IPS DF 19.7 (cell line): ENCODE measurements at places on chromosomes 12 and 14.
A peak's percentile ranks its signal among the peaks of the same experiment; 100 is the strongest.

DNA sequence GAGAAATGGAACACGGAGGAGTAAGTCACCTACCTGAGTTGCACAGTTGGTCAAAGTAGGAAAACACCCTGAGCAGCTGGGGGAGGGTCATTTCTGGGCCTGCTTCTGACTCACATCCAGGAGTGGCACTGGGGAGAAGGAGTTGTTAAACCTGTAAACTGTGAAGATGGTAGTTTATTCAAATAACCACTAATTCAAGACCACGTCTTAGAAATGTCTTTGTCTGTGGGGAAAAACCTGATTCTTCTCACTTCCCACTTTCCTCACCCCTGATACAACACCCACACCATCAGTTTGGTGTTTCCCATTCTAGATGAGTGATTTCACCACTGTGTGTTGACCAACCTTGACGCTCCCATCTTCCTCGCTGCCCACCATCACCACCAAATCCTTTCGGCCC is 207.1 kb downstream of the ANO4 start:
- DNase-seq: no peak

DNA sequence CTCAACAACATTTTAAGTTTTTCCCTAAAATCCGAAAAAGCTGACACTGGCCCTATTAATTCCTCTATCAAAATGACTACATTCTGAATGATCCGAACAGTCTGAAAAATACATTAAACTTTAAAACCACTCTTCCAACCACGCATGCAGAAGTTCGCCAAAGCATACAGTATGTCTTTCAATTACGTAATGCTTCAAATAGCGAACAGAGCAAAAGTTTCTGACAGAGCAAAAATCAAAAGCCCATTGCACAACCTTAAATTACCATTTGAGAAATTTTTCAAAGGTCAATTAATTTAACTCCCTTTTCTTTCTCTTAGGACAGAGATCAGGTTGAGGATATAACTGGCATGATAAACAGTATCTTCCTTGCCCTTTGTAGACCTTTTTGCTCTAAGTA is 33.2 kb downstream of the LRIG3 start:
- no peak for DNase-seq

- no peak for DNase-seq
Observed at GRCh38 chr12:83092129-83092528, 405.4 kb downstream of the TMTC2 start.

DNA sequence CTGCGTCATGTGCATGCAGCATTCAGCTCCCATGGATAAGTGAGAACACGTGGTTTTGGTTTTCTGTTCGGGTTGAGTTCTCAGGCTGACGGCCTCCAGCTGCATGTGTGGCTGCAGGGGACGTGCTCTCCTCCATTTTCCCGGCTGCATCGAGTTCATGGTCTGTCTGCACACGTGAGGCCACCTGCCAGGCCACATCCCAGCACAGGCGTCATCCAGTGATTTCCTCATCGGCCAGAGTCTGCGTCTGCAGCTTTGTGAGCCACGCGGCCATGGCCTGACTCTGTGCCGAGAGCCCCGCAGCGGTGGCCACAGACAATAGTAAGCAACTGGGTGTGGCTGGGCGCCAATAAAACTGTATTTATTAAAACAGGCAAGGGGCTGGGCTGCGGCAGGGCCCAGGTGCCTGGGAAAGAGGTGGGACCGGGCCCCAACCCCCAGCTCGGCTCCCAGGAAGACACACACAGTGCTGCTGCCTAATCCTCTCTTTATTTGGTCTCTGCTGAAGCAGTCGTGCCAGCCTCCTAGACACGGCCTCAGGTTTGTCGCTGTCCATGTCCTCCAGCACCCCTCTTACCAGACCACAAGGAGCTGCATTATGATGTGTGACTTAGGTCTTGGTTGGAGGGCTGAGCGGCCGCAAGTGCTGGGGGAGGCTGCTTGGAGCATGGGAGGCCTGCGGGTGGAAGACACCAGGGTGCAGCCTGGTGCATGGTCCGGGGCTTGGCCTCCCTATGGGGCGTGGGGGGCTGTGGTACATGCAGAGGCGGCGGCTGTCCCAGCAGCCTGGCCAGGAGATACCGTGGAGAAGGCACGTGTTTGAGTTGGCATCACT is 52.0 kb downstream of the NOC4L start:
- DNase-seq: no peak

- DNase-seq: no peak
Observed at GRCh38 chr14:99663386-99664057, 18.6 kb downstream of the HHIPL1 start.

- no peak for DNase-seq
Observed at GRCh38 chr12:50101663-50102062, 2.1 kb upstream of the GPD1 start.

GRCh38 chr12:13011098-13011497 is 11.0 kb upstream of the HEBP1 start:
- DNase-seq: no peak

- DNase-seq: no peak
Observed at GRCh38 chr12:117202033-117202432, 11.8 kb upstream of the FBXO21 start.

DNA sequence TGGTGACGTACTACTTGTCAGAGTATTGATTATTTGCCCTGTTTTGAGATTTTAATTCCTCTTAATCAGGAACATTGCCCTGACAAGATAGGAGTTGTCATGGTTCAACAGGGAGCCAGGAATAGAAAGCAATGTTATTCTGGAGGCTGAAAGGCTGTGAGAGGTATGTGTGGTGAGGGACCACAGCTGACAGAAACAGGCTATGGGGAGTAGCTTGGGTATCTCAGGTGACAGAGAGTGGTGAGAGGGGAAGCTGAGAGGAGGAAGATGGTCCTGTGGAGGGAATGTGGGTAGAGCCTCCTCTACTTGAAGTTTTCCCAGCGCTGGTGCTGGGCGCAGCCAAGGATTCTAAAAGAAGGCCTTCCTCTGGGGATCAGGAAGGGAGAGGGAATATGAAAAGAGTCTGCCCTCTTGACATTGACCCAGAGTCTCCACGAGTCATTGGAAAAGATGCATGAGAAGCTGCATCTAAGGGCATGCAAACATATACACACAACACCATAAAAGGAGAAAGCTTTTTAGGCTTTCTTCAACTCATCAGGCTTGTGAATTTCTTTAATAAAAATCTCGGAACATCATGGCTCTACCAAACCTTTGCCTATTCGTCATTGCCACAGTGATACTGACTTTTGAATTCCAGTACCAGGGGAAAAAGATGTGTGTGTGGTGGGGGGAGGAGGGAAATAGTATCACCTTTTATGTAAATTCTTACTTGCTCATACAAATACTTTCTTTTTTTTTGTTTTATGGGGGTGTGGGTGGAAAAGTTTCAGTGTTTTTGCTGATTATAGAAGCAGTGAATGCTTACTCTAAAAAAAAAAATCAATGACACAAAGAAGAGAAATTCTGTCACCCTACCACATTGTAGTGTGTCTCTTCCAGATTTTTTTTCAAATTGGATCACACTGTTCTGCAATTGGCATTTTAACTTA is 39.9 kb upstream of the DHRS7 start:
- peak; percentile 25 for DNase-seq

GRCh38 chr14:102140027-102140749 is 491 bp downstream of the WDR20 start:
- no peak for DNase-seq

GRCh38 chr12:118827047-118827446 is 154.3 kb upstream of the SRRM4 start:
- DNase-seq: no peak

DNA sequence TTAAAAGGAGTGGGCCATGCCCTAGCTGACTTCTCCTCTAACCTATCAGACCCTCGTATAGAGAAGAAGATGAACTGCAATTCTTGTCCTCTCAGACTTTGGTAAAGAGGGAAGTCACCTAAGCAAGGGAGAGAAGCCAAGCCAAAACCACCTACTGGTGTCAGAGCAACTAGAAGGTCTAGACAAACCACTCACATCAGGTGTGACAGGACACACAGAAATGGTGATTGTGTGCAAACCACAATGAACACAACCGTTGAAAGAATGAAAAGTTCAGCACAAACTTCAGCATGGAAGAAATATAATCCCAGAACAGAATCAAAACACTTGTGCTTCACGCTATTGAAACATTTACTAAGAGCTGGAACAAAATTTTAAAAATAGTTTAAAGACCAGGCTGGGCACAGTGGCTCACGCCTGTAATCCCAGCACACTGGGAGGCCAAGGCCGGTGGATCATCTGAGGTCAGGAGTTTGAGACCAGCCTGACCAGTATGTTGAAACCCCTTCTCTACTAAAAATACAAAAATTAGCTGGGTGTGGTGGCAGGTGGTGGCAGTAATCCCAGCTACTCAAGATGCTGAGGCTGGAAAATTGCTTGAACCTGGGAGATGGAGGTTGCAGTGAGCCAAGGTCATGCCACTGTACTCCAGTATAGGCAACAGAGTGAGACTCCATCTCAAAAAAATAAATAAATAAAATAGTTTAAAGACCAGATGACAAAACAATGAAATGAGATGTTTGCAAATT is 56.2 kb upstream of the NTF3 start:
- no peak for DNase-seq

- no peak for DNase-seq
Observed at GRCh38 chr12:91654087-91654486, 471.5 kb upstream of the DCN start.

DNA sequence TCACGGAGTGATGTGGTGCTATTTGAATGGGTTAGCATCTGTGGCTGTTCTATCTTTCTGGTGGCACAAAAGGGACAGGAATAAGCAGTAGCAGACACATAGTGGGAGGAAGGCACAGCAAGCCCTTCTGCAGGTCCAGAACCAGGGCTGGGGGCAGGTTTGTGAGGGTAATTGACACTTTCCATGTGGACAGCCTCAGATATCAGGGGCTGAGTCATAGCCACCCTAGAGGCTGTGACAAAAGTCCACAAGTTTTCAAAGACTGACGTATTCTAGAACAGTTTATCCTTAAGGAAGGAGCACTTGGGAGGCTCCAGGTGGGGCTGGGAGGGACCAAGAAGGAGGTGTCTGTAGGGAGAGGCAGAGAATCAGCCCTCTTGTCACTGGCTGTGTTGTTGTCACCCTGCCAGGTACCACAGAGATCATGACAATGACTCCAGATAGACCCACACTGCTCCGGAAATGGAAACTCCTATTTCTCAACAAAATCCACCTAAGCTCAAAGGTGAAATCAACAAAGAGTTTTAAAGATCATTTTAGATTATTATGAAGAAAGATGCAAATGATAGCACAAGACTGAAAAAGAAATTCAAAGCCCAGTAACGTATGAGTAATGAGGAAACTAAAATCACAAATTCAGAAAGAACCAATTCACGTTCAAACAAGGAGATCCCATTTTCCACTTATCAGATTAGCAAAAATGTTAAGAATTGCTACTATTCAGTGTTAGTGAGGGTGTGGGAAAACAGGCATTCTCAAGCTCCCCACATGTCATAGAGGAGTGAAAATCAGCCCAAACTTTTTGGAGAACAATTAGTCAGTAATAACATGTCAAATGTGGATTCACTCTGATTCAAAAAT is 48.3 kb downstream of the NFKBIA start:
- no peak for DNase-seq

DNA sequence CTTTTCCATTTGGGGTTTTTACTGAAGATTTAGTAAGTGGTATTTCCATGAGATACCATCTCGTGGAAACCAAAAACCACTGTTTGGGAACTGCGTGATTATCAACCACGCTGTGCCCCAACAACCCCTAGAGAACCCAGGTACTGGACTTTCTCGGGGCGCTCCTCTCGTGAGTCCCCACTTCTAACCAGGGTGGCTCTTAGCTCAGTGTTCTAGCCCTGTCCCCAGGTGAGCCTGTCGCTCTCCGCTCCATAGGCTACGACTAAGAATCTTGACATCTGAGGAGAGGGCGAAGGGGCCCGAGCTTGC is 686 bp downstream of the MCRS1 start:
- no peak for DNase-seq

DNA sequence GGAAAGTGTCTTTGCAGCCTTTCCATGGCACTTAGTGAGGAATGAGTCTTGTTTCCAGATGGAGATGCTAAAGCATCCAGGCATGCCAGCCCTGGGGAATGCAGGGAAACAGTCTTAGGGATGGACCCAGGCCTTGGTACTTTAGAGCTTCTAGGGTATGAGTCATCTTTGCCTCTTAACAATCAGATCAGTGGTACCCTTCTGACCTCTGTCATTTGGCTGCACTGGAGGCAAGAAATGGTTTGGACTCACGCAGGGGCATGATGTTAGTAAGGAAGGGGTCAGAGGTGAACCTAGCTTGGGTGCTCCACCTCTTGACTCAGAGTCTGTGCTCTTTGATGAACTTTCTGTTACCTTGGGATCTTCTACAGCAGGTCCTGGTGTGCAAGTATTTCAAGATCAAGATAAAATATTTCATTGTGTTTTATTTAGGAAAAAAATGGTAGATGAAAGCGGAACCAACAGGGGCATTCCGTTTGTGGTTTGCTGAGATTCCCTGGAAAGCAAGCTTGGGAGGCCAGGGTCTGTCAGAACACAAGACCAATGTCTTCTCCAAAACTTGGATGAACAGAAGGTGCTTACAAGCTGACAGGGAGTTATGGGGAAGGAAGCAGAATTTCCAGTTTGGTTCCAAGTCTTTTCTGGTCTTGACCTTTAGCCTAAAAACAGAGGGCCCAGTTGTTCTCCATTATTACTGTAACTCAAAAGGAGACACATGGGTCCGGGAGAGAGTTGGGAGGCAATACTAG is 216.2 kb downstream of the ZFP36L1 start:
- DNase-seq: no peak

GRCh38 chr12:62400135-62400534 is 66.5 kb upstream of the MON2 start:
- DNase-seq: no peak

- DNase-seq: no peak
Observed at GRCh38 chr12:6284273-6284672, 26.2 kb upstream of the PLEKHG6 start.

- no peak for DNase-seq
Observed at GRCh38 chr14:50736932-50737419, 68.9 kb upstream of the SAV1 start.

GRCh38 chr14:50656776-50657175 is 11.3 kb downstream of the SAV1 start:
- no peak for DNase-seq

GRCh38 chr12:118164798-118165486 is 29.0 kb downstream of the PEBP1 start:
- peak; percentile 25 for DNase-seq

GRCh38 chr12:46830731-46831334 is 5.0 kb upstream of the SLC38A4 start:
- DNase-seq: no peak

- no peak for DNase-seq
Observed at GRCh38 chr14:28755198-28755815, 11.3 kb upstream of the FOXG1 start.
